ENCODE measurements at places on chromosomes 6 and 20.

- DNase-seq: no peak
Measured at GRCh38 chr20:47764154-47764733, 21.0 kb downstream of the SULF2 start.

GRCh38 chr6:154159126-154159525 is 120.1 kb downstream of the OPRM1 start:
- no peak for DNase-seq

GRCh38 chr6:28323813-28324424 is 12.0 kb downstream of the ZSCAN31 start:
- DNase-seq: no peak

GRCh38 chr6:100117680-100118079 is 123.7 kb upstream of the MCHR2 start:
- DNase-seq: no peak

DNA sequence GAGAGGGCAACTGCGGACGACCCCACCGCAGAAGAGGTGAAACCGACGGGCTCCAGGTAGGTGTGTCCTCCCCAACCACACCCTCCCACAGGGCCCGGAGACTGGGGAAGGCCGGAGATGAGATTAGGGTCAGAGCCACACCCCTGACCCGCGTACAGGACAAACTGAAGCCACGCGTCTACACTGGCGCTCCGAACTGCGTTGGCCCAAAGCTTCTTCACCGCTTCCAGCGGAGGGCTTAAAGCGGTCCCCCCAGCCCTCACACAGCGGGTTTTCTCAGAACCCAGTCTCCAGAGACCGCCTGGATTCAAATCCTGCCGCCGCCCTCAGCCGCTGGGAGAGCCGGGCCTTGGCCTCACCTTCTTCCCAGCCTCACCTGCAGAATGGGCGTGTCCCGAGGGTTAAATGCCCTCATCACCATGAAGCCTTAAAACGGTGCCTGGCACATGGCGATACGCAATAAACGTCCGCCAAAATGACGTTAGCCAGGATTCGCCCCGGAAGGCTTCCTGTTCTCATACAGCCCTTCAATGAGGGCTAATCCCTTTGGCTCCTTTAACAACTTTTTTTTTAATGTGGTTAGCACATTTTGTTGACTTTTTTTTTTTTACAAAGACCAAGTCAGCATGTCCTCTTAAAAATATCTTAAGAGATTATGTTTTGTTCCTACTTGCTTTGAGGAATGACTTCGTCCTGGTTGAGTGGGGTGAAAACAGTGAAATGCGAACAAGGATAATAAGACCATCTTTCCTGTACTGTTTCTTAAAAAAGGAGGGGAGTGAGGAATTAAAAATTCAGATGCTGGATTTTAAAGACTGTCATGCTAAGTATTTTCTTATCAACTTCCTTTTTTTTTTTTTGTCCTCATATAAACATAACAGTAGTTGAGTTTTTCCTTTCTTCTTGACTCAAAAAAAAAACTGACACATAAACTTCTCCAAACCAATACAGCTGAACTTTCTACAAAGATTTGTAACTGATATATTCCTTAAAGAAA is 15.1 kb upstream of the ZNF217 start:
- DNase-seq: no peak

- no peak for DNase-seq
Measured at GRCh38 chr6:129771678-129772077, 61.7 kb upstream of the ARHGAP18 start.

- DNase-seq: peak; percentile 16
Measured at GRCh38 chr6:159929819-159930218, 39.0 kb downstream of the MAS1 start.

DNA sequence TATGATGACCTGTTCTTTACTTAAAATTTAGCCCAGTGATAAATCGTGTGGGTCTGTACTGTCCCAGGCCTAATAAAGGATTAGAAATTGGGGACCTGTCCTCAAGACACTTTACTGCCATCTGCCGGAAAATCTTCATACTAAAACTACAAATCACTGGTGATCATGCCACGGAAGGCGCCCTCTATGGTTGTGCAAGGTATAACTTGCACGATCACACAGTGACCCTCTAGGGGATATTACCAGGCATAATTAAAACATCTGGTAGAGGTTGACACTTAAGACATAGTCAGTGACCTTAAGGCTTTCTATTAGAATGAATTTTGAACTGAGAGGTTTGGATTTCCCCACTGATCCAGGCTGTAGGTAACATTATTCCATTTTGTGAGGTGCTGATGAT is 172.6 kb downstream of the BMP2 start:
- DNase-seq: no peak

GRCh38 chr6:168021581-168021980 is 24.1 kb downstream of the KIF25 start:
- no peak for DNase-seq

DNA sequence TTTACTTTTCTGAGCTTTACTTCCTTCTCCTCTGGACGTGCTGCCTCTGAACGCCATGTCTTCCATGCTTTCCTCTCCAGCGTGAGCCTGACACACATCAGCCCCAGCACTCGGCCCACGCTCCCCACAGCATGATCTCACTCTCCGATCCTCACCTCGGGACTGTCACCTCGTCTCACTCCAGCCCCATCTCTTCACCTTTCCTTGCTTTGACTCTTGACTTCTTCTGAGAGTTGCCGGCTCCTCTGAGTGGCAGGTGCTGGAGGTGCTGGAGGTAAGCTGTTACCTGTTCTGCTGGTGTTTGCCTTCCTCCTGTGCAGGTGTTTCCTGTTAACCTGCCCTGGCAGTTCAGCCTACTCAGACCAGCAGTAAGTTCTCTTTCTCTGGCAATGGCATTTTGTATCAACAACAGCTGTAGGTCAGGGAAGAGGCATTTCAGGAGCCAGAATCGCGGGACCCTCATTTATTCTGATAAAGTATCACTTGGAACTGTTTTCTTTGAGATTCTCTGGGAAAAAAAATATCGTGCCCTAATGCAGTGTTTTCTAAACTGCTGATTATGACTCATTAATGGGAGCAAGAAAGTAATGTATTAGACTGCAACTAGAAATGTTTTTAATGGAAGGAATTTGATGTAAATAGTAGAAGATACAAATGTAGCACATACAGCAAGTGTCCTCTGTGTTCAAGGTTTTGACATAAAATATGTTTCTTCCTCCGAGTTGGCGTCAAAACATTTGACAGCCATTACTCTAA is 106.5 kb downstream of the ARID1B start:
- DNase-seq: peak; percentile 29

- DNase-seq: no peak
Measured at GRCh38 chr6:142118328-142118727, 14.4 kb upstream of the GJE1 start.
